ENCODE measurements at places on chromosomes 1 and 21.
A peak's percentile ranks its signal among the peaks of the same experiment; 100 is the strongest.

- DNase-seq, result peak; percentile 81
Observed at GRCh38 chr1:156664767-156665411, 12.3 kb downstream of the NES start.

DNA sequence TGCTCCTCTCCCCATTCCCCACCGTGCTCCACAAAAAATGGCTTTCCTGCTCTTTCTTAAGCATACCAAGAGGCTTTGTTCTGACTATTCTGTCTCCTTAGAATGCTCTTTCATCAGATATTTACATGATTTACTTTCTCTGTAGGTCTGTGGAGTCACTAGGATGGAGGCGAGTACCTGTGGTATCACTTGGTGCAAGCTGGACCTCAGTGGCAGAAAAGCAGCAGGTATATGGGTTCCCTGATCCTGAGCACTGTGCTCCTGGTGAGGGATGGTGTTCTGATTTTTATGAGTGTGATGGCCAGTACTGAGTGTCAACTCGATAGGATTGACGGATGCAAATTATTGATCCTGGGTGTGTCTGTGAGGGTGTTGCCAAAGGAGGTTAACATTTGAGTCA is 10.0 kb downstream of the C1orf87 start:
- DNase-seq, result no peak

DNA sequence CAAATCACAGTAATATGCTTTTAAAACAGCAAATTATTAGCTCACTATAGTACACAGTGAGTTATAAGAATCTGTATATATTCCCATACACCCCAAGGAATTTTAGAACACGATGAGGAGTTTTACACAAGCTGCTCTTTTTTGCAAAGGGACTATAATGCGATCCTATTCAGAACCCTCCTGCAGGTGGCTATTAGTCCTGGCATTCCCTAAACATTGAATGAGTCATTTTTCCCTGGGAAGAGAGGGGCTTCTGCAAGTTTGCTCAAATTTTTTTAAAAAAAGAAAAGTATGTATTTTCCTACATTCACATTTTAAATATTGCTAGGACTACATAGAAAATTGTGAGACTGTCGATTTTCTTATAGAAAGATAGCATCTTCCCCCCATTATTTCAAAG is 106.3 kb downstream of the COL11A1 start:
- DNase-seq, result no peak

- DNase-seq, result no peak
Observed at GRCh38 chr1:193013005-193013404, 46.2 kb downstream of the UCHL5 start.

GRCh38 chr1:36116901-36117300 is 8.1 kb downstream of the COL8A2 start:
- peak; percentile 83 for DNase-seq

DNA sequence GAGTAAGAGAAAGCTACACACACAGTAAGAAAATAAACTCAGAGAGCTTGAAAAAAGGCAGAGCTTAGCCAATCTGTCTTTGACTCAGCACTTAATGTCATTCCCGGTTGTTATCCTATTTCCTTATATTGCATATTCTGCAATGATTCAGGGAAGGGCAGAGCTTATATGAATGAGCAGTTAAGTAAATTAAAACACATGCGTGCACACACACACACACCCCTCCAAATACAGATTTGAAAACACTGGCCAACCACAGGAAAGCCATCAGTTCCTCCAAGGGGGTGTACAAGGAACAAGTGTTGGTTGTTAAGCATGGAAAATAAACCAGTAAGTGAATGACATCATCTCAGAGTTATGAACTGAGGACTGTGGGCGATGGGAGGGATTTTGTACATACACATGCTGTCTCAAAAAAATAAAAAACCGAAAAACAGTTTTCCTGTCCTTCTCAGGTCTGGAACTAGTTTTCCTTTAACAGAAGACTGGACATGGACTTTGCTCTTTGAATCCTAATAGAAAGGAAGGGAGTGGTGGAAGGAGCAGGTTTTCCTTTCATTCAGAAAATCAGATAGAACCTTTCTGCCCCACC is 1.0 kb downstream of the IQGAP3 start:
- peak; percentile 53 for DNase-seq

DNA sequence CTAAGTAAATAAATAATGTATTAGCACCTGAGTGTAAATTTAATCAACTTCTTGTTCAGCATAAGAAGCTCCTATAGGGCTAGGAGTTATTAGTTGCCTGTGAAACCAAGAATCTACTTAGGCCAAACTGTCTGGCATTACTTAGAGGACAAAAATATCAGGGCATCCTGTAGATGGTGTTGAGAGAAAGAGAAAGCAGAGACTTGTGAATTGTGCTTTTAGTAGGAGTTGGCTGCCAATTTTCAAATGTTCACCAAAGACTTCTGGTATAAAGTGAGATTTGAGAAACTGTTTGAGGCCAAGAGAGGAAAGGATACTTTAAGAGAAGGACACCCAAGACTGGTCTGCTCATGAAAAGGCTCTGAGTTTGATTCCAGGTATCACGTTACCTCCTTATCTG is 315.5 kb upstream of the DEPDC1 start:
- DNase-seq, result no peak

GRCh38 chr1:95509989-95510388 is 276.0 kb downstream of the RWDD3 start:
- DNase-seq, result no peak

- DNase-seq, result peak; percentile 79
Observed at GRCh38 chr1:226121587-226122400, 59.3 kb downstream of the H3-3A start.

DNA sequence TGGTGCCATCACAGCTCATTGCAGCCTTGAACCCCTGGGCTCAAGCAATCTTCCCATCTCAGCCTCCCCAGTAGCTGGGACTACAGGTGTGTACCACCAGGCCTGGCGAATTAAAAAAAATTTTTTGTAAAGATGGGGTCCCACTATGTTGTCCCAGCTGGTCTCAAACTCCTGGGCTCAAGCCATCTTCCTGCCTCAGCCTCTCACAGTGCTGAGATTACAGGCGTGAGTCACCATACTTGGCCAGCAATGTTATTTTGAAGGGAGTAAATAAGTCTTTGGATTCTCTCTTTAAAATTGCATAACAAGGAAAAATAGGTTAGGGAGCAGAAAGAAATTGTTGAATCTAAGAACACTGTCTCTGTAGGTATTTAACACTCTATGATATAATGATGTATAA is 111.3 kb downstream of the RPS6KC1 start:
- no peak for DNase-seq

DNA sequence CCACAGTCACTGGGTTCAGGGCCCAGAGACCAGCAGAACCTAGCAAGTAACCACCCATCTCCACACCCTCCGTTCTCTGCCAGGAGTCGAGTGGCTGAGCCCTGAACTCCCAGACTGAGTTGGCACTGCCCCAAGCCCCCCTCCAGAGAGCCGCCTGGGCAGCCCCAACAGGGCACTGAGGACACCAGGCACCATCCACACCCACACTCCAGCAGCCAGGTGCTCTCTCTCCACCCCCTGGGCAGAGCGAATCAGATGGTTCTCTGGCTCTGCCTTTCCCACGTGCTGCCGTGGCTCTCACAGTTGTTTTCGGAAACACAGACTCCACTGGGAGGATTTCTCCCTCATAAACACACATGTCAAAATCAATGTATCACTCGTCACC is 13.6 kb downstream of the WDR4 start:
- DNase-seq, result no peak

DNA sequence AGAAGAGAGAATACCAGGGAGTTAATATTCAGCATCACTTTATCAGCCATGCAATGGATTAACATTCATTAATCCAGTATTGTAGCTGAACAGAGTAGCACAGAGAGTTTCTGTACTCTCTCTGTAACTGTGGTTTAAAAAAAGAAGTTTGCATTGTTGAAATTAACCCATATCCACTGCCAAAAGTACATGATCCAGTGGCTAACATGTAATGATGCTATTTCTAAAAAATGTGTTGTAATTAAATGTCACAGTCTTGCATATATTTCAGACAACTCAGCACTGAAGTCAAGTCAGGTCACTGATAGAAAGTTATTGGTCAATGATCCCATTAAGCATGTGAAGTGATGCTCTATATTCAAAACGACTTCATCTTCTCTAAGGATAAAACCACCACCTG is 141.3 kb downstream of the NRIP1 start:
- no peak for DNase-seq

DNA sequence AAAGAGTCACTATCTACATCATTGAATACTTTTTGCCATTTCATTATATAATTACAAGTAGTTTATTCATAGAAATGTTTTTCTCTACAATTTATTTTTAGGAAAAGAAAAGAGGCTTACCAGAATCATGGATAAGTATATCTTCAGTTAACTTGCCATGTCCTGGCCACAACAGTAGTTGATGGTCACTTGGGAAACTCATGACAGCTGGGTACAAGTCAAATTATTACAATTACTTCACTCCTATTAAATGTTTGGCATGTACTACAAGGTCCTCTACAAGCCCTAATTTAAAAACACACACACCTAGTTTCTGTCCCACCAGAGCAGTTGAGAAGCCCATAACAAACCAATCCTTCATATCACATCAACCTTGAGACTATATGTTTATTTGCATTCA is 29.4 kb downstream of the PALMD start:
- no peak for DNase-seq

GRCh38 chr1:76390456-76390855 is 315.9 kb downstream of the ST6GALNAC3 start:
- no peak for DNase-seq

- DNase-seq, result no peak
Observed at GRCh38 chr1:222736972-222737371, at the start of gene FAM177B. Gene FAM177B (plus strand): TSS chr1:222737202. CDS start chr1:222746546, 9,344 bp downstream.

DNA sequence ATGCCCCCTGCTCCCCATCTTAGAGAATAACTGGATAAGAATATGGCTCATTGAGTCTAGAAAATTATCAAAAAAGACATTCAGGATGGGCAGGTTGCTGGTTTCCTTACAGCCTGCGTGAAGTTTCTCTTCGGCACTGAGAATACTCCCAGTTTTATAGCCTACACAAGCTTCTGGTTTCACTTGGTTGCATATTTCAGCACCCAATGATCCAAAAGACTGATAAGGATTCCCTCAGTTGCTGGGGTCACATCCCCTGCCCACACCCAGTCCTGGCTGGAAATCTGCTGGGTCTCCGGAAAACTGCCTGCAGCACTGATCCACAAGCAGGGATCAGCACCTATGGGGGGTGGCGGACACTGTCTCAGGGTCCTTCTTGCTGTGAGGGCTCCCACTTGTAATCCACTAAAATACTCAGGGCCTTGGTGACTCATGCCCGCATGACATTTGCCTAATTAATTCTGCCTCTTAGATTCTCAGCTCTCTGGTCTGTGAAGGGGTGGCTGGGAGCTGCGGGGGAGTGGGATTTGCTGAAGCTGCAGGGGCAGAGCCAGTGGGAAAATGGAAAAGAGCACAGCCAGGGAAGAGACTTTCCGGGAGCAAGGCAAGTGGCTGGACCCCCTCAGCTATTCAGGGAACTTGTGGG is 142.5 kb downstream of the ZNF648 start:
- no peak for DNase-seq

DNA sequence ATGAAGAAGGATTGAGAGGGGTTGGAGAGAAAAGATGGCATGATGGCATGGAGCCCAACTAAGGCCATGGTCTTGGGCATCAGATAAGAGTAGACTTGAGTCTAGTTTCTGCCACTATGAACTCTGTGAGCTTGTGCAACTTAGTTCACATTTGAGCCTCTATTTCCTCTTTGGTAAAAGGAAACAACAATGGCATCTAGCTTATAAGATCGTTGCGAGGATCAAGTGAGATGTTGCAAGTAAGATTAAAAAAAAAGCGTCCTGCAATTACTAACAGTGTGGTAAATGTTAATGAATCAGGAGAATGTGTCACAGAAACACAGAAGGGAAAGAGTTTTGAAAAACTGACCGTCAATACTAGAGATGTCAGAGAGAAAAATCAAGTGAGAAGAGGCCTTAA is 202.9 kb upstream of the FGGY start:
- DNase-seq, result no peak

DNA sequence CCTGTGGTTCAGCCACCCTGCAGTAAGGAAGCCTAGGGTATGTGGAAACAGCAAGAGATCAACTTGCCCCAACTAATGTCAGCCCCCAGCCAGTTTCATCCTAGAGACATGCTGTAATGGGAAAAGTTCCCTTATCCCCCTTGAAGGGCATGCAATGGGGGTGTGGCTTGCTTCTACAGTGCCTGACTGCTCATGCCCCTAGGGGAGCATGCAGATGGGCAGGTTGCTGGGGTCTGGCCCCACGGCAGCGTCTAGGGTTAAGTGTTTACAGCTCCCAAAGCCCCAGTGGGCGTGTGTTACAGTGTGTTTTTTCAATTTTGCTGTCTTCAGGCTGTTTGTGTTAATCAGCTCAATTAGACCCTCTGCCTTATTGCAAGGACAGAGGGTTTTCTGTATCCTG is 1105.9 kb downstream of the AMY1C start:
- no peak for DNase-seq

Measured in left hindlimb (tissue), 1 donor.